Dorsolateral prefrontal cortex (tissue), 122 donors: ENCODE measurements at places on chromosomes 1 and 21.

- DNase-seq, result no peak
These were observed 34.6 kb upstream of the FHAD1 start for GRCh38 chr1:15212216-15212953.

DNA sequence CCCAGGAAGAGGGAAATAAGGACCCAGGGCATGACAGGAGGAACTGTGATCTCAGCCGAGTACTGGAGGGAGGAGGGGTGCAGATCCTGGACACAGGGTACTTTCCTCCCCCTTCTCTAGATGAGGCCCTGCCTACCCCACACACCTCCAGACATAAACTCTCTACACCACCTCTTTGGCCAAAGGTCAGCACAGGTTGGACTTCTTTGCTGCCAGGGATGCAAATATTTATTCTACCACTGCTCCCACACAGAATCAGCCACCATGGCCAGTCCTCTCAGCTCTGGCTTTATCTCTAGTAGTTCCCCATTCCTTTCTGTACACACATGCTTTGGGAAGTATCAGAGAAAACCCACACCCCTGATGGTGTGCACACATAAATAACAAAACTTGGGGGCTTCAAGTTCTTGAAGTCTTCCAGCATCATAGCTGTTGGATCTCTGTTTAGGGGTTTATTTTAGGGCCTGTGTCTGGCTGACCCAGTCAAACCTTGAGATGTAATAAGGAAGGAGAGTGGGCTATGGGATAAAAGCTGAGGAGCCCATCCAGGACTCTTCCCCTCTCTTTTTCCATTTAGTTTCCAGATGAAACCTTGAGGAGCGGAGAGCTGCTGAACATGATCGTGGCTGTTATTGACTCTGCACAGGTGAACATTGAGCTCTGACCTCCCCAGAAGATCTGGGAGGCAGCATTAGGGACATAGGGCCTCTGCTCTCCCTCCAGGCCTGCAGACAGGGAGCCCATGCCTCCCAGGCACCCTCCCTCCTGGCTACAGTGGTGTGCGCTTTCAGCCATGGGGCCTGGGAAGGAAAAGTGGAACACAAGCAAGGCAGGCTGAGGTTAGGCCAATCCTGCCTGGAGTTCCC lies 6.7 kb upstream of the SLC27A3 start:
- no peak for DNase-seq

GRCh38 chr1:39656391-39656790 lies 15.5 kb downstream of the NT5C1A start:
- no peak for DNase-seq

DNA sequence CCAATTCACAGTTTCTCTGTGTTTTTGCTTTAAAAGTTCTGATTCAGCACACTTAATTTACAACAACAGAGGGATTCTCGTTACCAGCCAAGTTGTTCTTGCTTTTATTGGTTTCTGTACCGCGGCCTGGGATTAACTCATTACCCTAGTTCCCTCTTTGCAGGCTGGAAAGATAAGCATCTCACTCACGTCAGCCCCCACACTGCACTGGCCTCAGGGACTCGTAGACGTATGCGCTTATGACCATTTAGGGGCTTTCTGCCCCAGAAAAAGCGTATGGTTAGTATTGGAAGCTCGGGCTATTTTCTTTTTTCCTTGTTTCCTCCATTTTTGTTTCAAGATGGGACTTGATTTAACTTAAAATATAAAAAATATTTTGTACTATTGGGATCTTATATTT lies 76.0 kb downstream of the POFUT2 start:
- no peak for DNase-seq

GRCh38 chr1:182259229-182259872 lies 132.2 kb downstream of the GLUL start:
- DNase-seq, result no peak
